Smooth muscle cell of trachea (primary cell): ENCODE measurements at places on chromosomes 12 and 14. TPM values are rescaled to one million over a fixed set of nuclear protein-coding genes. Genes with fewer than 3 reads are reported as not detected.

SYNE3 gene
- total RNA-seq: 42.5 and 44.0 TPM in 2 replicates

PRKD1 gene
- total RNA-seq: 11.7 and 13.5 TPM in 2 replicates

MYF6 gene
- total RNA-seq: not detected in 2 replicates

CYP46A1 gene
- total RNA-seq: 0.29 and 0.99 TPM in 2 replicates

ZBTB42 gene
- total RNA-seq: 3.2 and 5.6 TPM in 2 replicates

MGP gene
- total RNA-seq: 3.5 and 4.1 TPM in 2 replicates

GPN3 gene
- 12.7 and 24.0 TPM in 2 replicates for total RNA-seq

PPHLN1 gene
- 53.4 and 91.8 TPM in 2 replicates for total RNA-seq

DNAH10 gene
- 0.15 and 0.17 TPM in 2 replicates for total RNA-seq

ERBB3 gene
- total RNA-seq: 0.33 and 2.3 TPM in 2 replicates

SPX gene
- total RNA-seq: 0.50 TPM in 1 of 2 replicates, not detected in the other

ANGEL1 gene
- 7.7 and 10.6 TPM in 2 replicates for total RNA-seq

CLEC2B gene
- 14.2 and 19.3 TPM in 2 replicates for total RNA-seq

RTN1 gene
- 0.17 TPM in 1 of 2 replicates, not detected in the other for total RNA-seq

ASIC1 gene
- 1.5 and 4.6 TPM in 2 replicates for total RNA-seq

SCNN1A gene
- under 0.01 TPM in 1 of 2 replicates, not detected in the other for total RNA-seq

CATSPERB gene
- total RNA-seq: not detected in 2 replicates

CPNE6 gene
- not detected in 2 replicates for total RNA-seq

ACRBP gene
- total RNA-seq: 0.29 and 0.50 TPM in 2 replicates

HPD gene
- total RNA-seq: 0.66 and 1.3 TPM in 2 replicates

PYM1 gene
- total RNA-seq: 34.2 and 36.5 TPM in 2 replicates

PIANP gene
- total RNA-seq: 0.33 and 1.0 TPM in 2 replicates

BHLHE41 gene
- total RNA-seq: 0.87 and 3.1 TPM in 2 replicates
